ENCODE measurements at places on chromosomes 7 and 10. TPM values are rescaled to one million over a fixed set of nuclear protein-coding genes. Genes with fewer than 3 reads are reported as not detected.

DNA sequence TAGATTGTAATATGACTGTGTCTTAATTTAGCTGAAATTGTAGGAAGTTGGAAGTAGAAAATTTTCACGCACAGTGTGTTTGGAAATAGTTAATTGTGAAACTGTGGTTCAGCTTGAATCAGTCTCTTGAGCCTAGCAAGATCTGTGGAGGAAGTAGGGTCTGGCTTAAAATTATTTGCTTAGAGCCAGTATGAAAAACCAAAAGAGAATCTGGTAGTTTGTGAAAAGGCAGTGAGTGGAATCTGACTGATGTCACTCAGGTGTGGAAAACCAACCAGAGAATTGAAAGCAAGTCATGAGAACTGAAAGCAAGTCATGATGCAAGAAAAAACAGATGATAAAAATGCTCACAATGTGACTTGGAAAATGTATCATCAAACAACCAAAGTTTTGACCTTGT, 11.5 kb downstream of the LIPJ start:
- no peak for DNase-seq

- DNase-seq: no peak
These were observed 67.1 kb downstream of the CUBN start for GRCh38 chr10:17062493-17062892.

DNA sequence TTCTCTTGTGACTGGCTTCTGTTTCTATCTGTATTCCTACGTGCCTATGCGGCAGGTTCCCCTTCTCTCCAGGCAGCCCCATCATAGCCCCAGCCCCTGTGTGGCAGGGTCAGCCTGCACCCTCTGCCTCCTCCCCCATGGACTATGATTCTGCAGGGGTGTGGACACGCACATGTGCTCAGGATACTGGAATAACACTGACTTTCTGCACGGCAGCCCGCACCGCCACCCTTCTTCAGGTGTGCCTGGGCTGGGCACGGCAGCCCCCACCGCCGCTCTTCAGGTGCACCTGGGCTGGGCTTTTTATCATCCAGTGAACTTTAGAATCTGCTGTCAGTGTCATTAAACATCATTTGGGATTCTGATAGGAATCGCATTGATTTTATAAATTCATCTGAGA, 202.6 kb upstream of the PPP2R2D start:
- peak; percentile 10 for DNase-seq

- DNase-seq: no peak
These were observed 461.9 kb downstream of the PTPRN2 start for GRCh38 chr7:158125721-158126120.

SAMD9L gene
- 15.9 TPM for total RNA-seq

DNA sequence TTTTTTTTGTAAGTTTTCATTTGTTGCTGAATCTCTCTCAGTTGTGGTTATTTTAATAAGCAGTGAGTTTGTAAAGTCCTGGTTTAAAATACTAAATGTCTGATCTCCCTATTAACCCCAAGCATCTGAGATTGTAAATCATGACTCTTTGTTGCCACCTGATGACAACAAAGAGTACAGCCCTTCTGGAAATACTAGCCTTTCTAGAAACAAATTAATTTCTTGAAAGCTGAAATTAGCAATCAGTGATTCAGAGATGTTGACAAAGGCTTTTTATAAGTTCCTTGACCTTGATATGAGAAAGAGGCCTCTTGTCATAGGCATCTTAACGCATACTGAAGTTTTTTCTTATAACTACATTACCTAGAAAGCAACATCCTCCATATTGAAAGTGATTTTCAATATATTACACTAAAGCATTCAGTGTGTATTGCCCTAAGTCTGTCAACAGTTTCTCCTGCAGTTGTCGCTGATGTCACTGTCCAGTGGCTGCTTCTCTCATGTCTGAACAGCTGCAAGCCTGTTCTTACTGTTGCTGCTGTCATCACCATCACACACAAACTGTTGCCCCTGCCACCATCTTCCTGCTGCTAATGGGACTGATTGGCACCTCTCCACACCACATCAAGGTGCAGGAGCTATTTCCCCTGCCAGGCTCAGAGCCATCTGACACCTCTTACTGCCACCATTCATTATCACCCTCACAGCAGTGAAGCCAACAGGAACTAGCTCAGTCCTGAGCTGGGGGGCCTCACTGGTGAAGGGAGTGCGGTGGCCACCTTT, 95.1 kb upstream of the LRGUK start:
- DNase-seq: no peak

GRCh38 chr7:36157527-36158320, 4.7 kb downstream of the EEPD1 start:
- no peak for DNase-seq

LIPN gene
- total RNA-seq: not detected

GRCh38 chr10:28897617-28898464, 220.5 kb downstream of the BAMBI start:
- DNase-seq: no peak

- DNase-seq: no peak
These were observed 58.3 kb upstream of the NEBL start for GRCh38 chr10:20955355-20955893.

CPN1 gene
- not detected for total RNA-seq

GRCh38 chr10:122419876-122420623, 34.4 kb upstream of the ARMS2 start:
- DNase-seq: no peak

- no peak for DNase-seq
These were observed 46.2 kb downstream of the WDR37 start for GRCh38 chr10:1102416-1102815.

DNA sequence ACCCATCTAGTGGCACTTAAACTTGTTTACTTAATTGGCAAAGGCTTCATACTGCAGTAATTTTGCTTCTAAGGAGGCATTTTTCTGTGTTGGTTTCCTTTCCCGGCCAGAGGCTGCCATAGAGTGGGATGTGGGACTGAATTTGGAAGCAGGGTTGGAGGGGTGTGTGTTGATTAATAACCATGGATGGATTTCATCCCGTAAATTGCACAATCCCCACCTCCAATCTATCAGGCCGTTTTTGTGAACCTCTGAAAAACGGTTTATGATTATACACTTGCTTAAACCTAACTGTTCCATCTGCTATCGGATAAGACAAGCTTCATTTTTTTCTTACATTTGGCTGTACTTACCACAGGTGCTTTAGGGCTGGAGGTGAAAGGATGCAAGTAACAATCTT, 1.3 kb downstream of the TMEM60 start:
- no peak for DNase-seq

- DNase-seq: peak; percentile 77
These were observed 205.8 kb upstream of the FRMD4A start for GRCh38 chr10:14536241-14537213.

CYP2C19 gene
- total RNA-seq: not detected

DNA sequence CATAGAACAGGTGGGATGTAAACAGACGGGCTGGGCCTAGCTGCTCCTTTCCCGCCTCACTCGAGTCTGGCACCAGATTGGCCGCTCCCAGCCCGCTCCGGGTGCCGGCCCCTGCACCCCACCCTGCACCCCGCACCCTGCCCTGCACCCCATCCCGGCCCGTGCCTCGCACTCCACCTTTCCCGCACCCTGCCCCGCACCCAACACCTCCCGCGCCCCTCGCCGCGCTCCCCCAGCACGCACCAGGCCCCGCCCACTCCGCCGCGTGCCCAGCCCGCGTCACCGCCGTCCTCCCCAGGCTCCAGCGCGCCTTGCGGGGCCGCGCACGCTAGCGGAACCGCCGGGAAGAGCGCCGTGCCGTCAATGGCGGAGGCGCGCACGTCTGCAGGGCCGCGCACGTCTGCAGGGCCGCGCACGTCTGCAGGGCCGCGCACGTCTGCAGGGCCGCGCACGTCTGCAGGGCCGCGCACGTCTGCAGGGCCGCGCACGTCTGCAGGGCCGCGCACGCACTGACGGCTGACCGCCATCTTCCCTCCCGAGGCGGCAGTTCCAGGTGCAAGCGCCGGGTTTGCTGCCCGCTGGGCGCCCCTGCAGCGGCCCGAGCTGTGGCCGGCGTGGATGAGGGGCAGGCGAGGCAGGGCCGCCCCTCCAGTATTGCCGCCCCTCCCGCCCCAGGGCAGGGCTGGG, at the start of gene UBE3C:
Gene UBE3C (plus strand): TSS at position 503 of the 687 bp plus-strand sequence. CDS start 347 bp downstream, outside the sequence.
- DNase-seq: peak; percentile 90

DNA sequence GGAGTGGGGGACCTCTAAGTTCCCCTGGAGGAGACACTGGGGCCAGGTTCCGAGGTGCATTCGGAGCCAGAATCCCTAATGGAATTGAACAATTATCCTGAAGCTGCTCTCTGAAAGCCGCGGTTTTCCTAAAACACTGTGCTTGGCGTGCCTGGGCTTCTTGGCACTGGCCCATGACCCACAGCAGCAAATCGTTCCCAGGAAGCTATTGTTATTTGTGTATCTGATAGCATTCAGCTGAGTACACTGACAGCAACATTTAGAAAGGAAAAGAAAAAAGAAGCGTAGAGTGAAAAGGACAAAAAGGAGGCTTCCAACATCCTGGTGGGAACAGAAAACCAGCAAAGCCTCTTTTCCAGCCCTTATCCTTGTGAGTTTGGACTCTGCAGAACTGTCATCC, 339.8 kb downstream of the FRMD4A start:
- no peak for DNase-seq

- DNase-seq: no peak
These were observed 128.9 kb upstream of the PLXNA4 start for GRCh38 chr7:132705146-132705545.

ETV1 gene
- 8.5 TPM for total RNA-seq

PON1 gene
- not detected for total RNA-seq

METTL27 gene
- 14.4 TPM for total RNA-seq

- no peak for DNase-seq
These were observed 68.1 kb upstream of the ITPRID1 start for GRCh38 chr7:31445686-31446355.

IL15RA gene
- 13.5 TPM for total RNA-seq

GRCh38 chr7:146346096-146346495, 229.5 kb downstream of the CNTNAP2 start:
- no peak for DNase-seq

GRCh38 chr10:75396631-75397495, 4.7 kb downstream of the ZNF503 start:
- no peak for DNase-seq

- DNase-seq: no peak
These were observed 2.9 kb downstream of the ADD3 start for GRCh38 chr10:110010486-110011378.

PTER gene
- total RNA-seq: 35.7 TPM

GRCh38 chr10:22505911-22506685, 160.8 kb downstream of the SPAG6 start:
- no peak for DNase-seq

DNA sequence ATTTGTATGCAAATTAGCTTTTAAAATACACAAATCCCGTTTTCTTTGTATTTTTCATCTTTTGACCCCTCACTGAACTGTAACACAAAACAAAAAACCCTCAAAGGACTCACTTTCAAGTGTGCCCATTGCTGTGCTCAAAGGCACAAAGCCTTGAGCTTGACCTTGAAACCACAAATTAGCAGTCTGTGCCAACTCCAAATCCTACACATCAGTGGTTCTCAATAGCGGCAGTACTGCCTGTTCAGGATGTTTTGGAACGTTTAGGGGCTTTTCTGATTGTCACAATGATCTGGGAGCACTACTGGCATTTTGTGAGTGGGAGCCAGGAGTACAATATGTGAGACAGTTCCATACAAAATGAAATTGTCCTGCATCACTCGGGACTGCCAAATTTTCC, 55.5 kb downstream of the KDM7A start:
- no peak for DNase-seq

CALN1 gene
- not detected for total RNA-seq

PLEKHS1 gene
- total RNA-seq: 25.7 TPM

ELFN1 gene
- 1.7 TPM for total RNA-seq

DNA sequence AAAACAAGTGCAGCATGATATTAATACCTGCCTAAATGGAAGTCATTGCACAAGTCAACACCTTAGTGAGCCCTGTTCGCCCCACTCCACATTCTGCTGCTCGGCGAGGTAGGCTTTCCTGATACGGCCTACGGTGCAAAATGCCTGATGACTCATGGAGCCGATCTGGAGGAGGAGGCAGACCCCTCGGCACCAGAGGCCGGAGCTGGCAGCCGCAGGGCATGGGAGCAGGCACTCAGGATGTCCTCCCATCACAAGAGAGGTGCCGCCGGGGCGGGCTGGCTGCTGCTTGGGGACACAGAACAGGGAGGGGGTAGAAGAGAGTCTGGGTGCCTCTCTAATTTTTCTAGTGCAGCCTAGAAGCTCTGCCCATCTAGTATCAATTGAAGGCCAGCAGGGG, 418.5 kb upstream of the MGMT start:
- no peak for DNase-seq

DNA sequence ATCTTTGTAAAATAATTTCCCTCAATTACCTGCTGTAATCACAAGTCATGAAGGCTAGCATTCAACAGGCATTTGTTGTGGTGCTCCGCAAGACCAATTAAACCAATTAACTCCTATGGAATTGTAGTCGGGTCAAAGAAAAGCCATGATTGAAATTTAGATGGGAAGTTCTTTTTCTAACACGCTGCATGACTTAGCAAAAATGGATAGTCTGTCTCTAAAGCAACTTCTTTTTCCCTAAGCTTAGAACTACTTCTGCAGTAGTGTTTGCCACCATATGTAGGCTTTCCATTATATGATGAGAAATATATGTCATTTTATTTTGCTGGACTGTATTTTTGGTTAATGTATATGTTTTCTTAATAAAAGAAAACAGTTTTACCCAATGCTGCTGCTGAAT, 119.1 kb downstream of the TSPAN12 start:
- DNase-seq: no peak

GRCh38 chr7:26513948-26514347, 222.3 kb downstream of the SNX10 start:
- DNase-seq: no peak

INTS1 gene
- 97.5 TPM for total RNA-seq

- no peak for DNase-seq
These were observed 33.1 kb downstream of the STAMBPL1 start for GRCh38 chr10:88913127-88913526.

SUV39H2 gene
- total RNA-seq: 14.2 TPM

TRIM74 gene
- total RNA-seq: 2.1 TPM

DNA sequence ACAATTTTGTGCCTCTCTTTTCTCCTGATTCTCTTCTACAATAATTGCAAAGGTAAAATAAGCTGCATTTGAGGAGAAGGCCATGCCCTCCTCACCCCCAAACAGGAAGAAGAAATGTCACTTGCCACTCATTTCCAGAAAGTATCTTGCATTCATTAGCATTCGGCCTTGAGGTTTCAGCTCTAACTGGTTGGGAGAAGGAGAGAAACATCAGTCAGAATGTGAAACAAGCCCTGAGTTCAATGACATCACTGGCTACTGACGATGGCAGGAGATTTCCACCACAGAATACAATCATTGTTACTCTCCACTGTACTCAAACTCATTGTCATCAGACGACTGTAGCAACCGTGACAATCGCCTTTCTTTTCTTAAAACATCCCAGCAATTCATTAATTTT, 72.8 kb downstream of the PRKCQ start:
- no peak for DNase-seq

DNA sequence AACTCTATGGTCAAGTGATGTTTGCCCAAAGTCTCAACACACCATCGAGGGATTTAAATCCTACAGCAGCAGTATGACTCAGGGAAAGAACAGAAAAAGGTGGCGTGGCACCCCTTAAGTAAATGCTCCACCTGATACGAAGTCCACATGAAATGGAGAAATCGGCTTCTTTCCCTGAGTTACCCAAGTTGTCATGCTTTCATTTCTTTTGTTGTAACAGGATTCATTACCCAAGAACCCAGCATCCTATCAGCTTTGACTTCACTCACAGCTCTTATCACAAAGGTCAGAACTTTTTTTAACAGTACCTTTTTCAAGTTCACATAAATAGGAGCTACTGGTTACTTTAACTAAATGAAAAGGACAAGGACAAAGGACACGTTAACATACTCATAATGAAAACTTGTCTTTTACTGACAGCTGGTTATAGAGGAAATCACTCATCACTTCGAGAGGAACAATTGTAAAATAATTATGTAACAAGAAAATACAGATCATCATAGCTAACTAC, 219.8 kb upstream of the FRMD4A start:
- DNase-seq: no peak

Data from ureter (tissue), 1 donor.